ENCODE measurements at places on chromosomes 6 and 20.

- DNase-seq: no peak
Observed at GRCh38 chr20:15789079-15789478, 784.2 kb downstream of the KIF16B start.

- DNase-seq: no peak
Observed at GRCh38 chr20:39661833-39662232, 699.7 kb downstream of the DHX35 start.

DNA sequence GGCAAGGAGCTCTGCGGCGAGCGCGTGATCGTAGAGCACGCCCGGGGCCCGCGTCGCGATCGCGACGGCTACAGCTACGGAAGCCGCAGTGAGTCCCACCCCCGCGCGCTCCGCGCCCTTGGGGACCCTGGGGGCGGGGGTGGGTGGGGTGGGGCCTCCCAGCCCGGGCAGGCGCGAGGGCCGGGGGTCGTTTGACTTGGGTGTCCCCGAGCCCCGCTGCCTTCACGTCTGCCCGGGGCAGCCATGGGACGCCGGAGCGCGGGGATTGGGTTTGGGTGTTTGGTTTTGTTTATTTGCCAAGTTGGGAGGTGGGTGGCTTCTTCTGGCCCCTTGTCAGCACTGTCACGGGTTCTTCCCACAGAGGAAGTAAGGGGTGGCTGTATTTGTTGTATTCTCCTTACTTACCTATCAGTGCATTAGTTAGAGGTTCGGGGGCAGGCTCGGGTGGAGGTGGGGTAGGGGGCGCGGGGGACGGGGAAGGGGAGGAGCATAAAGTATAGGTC lies 777 bp downstream of the SRSF6 start:
- no peak for DNase-seq

DNA sequence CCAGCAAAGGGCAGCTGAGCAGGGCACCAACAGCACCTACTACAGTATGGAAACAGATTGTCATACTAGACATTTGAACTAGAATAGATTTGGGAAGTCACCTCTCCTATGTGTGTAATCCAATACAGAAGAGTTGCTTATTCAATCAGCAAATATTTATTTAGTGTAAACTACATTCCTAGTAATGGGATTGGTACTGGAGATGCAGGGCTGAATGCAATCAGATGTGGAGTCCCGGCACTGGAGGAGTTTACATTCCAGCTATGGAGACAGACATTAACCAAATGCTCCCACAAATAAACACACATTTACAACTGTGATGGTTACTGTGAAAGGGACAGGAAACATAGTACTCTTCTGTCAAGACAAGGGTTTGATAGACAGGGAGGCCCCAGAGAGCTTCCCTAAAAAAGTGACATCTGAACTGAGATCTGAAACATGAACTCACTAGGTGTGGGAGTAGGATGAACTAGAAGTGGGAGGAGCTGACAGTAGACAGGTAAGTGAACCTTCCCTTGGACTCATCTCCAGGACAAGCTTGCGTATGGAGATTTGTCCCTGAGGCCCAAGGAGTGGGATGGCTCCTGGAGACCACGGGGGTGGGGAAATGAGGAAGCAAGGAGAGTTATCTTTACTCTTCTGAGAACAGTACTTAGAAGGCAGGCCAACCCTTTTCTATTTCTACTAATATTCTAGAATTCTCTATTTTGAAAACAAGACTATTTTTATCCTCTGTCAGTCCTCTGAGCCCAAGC lies 420.5 kb downstream of the MAFB start:
- DNase-seq: no peak

- DNase-seq: no peak
Observed at GRCh38 chr6:123118811-123119210, 122.8 kb downstream of the CLVS2 start.

DNA sequence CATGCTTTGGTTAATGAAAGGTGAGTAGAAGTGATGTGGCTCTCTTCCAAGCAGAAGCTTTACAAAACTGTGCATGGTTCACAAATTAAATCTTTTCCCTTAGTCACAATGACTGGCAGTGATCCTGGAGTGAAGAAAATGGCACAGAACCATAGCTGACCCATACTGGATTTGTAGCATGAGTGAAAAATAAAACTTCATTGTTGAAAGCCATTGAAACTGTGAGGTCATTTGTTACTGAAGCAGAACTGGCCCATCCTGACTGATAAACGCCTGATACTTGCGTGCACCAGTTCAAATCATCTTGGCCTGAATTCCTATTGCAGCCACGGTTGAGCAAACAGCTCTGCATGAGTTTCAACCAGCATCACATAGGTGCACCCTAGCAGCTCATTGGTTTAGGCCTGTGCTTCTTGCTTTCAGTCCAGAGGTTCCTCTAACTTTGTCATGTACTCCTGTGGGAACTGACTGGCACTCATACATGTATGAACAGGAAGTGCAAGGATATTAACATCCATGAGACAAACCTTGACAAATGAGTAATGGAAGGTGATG lies 40.5 kb downstream of the SAMD5 start:
- DNase-seq: no peak

DNA sequence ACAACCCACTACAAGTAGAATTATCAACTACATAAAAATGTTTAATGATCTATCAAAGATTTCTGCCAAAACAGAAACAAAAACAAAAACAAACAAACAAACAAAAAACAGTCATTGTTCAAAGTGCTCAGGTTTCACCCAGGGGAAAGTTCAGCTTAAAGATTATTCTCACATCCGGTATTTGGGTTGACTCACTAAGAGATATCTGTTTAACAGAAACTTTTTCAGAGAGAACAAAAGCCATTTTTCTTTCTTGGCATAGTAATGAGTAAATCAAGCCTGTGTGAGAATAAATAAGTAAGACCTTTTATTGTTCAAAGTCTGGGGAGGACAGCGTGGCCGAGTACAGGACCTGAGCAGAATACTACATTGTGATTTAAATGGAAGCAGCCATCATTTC lies 143.6 kb downstream of the RCAN2 start:
- no peak for DNase-seq
